ENCODE measurements at places on chromosomes 12 and 14.

DNA sequence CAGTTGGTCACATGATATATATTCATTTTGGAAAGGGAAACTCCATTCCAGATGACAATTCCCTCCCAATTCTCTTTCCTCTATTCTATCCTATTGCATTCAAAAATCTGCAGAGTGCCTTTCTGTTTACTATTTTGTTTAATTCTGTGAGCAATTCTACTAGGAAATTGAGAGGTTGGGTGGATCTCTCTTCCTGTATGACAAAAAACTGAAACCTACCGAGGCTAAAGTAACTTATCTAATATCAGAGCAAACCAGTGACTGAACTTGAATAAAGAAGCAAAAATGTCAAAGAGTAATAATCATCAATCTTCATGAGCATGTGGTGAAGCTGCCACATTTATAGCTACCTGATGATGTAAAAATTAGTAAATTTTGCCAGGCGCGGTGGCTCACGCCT lies 16.6 kb upstream of the ACTN1 start:
- no peak for DNase-seq

- DNase-seq: peak; percentile 45
Measured at GRCh38 chr12:98612696-98613334, 19.3 kb downstream of the SLC25A3 start.

GRCh38 chr12:71397433-71397954 lies 42.1 kb upstream of the LGR5 start:
- DNase-seq: no peak

GRCh38 chr12:76720068-76720467 lies 43.8 kb upstream of the ZDHHC17 start:
- DNase-seq: no peak

DNA sequence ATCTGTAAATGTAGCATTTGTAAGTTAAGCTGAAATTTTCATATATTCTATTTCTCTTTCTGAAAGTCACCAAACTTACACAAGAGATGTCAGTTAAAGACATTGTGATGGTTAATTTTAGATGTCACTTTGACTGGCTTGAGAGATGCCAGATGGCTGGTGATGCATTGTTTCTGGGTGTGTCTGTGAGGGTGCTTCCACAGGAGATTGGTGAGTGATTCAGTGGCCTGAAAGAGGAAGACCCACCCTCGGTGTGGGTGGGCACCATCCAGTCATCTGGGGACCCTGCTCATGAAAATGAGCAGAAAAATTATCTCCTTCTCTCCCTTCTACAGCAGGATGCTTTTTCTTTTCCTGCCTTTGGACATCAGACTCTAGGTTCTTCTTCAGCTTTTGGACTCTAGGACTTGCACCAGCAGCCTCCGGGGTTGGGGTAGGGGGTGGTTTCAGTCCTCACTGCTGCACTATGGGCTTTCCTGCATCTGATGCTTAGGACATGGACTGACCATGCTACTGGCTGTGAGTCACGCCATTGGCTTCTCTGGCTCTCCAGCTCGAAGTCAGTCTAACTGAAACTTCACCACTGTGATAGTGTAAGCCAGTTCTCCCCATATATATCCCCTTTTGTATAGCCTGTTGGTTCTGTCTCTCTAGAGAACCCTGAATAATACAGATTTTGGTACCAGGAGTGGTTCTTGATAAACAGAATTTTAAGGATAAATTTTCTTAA lies 20.9 kb downstream of the PDE6H start:
- peak; percentile 21 for DNase-seq

GRCh38 chr14:44847526-44848309 lies 114.0 kb downstream of the KLHL28 start:
- no peak for DNase-seq

GRCh38 chr12:2543801-2544200 lies 251.0 kb upstream of the FKBP4 start:
- DNase-seq: peak; percentile 62
